ENCODE measurements at places on chromosomes 3 and 15.

GRCh38 chr15:90607361-90607760, 77.6 kb downstream of the CRTC3 start:
- no peak for DNase-seq

- DNase-seq: peak; percentile 59
Measured at GRCh38 chr3:100777271-100777670, 68.0 kb downstream of the TFG start.

- DNase-seq: no peak
Measured at GRCh38 chr3:50486219-50486888, 17.1 kb downstream of the CACNA2D2 start.

GRCh38 chr3:16907243-16907642, 22.5 kb downstream of the PLCL2 start:
- DNase-seq: no peak

DNA sequence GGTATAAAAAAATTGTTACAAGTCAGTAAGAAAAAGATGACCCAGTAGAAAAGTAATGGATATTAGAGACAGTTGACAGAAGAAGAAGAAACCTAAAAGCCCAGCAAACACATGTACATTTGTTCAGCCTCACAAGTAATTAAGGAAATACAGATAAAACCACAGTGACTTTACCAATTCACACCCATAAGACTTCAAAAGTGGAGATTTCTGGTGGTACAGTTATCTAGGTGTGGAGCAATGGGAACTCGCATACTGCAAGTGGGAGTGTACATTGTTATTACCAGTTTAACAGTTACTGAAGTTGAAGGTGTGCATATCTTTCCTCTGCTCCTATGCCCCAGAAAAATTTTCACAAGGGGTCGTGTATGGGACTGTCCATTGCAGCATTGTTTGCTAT, 18.1 kb upstream of the MAPKBP1 start:
- no peak for DNase-seq

GRCh38 chr3:59138966-59139365, 89.1 kb upstream of the CFAP20DC start:
- DNase-seq: no peak

DNA sequence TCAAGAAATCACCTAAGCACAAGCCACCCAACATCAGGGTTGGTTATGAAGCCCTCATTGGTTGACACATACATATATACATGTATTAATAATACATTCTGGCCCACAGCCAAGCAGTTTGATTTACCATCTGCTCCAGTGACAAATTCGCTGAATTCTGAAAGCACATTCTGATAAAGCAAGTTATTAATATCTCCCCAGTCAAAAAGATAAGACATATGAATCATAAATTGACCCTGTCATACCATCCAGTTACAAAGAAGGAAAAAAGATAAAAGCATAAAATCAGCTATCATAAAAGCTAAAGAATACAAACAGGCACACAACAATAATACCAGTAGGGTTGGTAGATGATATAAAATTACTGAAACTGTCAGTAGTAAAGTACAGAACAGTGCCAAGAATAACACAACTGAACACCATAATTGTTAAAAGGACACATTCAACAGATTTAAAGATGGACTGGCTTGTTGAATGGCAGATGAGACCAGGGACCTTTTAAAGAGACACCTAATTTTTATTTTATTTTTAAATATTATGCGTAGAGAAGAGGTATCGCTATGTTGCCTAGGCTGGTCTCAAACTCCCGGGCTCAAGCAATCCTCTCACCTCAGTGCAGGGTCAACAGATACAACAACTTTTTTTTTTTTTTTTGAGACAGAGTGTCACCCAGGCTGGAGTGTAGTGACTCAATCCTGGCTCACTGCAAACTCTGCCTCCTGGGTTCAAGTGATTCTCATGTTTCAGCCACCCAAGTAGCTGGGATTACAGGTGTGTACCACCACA, 7.7 kb downstream of the SNX4 start:
- no peak for DNase-seq

DNA sequence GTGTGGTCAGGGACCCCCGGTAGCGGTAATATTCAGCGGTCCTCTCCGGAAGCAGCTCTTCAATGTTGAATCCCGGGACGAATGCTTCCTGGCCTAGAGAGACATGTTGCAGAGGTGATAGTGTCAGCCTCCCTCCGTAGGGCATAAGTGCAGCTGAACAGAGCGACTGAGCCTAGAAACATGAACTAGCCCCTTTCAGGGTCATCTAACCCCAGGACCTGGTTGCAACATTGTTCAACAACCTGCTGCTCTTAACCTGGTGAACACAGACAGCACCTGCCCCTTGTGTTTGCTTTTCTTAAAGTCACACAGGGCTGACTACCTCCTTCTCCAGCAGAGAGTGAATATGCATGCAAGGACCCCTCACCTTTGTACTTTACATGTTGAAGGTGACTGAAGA, 41.3 kb downstream of the CA12 start:
- no peak for DNase-seq

GRCh38 chr3:5442786-5443138, 255.3 kb downstream of the EDEM1 start:
- DNase-seq: no peak

DNA sequence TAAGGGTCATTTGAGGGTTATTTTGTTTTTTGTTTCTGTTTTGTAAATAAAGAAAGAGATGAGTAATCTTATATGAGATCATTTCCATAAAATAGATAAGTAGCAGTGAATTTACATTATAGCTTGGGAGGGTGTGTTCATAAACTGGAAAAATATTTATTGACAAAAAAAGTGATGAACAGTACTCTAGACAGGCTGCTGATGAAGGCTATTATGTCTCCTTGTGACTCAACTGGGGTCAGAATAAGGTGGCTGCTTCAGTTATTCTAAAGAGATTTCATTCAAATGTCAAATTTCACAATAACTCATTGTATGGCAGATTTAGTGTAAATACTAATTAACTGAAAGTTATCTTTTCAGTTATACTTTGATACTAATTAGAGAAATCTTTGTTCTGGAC, 251.1 kb upstream of the CMC1 start:
- no peak for DNase-seq

DNA sequence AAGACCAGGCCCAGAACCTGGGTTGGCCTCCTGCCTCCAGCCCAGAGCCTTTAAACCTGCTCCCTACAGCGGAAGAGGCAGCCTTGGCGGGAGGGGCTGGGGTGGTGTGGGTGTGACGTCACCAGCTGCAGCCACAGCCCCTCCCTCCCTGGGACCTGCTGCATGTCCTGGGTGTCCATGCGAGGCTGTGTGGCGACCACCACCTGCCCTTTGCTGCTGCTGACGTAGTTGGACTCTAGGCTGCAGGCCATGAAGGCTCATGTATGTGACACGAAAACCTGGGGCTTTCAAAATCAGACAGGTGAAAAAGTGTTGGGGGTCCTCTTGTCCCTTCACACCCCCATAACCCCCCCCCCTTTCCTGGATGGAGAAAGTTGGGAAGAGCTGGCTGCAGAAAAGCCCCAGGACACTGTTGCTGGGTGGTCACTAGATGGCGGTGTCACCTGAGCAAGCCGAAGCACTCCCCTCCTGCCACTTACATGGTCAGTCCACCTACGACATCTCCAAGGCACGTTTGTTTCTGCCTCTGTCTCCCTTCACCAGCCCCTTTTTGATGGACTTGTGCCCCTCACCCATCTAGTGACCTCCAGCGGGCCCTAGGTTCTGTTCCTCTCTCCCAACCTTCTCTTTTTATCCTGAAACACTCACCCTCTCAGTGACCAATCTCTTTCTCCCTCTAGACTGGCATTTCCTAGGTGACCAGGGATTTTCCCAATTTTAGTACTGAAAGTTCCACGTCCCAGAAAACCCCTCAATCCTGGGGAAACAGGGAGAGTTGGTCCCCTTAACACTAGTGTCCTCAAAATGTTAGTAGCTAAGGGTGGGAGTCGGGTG, 35.2 kb downstream of the SLC6A20 start:
- DNase-seq: peak; percentile 1

DNA sequence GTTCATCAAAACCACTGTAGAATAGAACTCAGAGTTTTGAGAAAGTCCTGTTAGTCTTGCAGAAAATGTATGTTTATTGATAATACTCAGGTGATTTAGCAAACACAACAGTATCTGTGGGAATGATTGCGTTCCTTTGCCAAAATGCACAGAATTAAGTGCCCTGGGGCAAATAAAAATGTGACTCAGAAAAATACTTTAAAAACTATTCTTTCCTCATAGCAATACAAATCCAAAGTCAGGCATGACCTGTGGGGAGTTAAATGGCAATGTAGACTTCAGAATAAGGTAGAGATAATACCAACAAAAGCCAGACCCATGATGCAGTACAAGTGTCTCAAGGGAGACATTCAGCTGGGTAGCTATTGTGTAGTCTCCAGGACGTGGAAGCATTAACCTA, 72.3 kb upstream of the SNTN start:
- no peak for DNase-seq

DNA sequence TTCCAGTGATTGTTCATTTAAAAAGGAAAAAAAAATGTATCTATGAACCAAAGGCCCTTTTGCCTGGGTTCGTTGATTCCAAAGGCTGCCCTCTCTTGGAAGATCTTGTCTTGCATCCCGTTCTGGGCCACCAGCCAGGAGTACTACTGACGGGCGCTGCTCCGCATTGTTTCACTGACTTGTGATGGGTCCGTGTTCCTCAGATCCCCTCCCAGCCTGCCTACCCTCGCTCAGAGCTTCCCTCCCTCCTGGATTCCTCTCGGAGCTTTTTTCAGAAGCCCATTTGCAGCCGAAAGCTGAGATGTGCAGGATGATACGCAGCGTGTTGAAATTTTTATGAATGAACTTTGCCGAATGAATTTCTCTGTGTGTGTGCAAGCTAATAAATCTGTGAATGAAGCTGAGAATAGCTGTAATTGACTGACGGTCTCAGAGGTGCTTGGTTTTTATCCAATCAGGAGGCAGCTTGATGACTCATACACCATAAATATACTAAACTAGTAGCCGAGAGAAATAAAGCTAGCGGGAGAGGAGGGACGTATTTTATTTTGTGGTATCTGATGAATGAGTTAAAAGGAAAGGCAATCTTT, at the start of gene SHC4:
Gene SHC4 (minus strand): TSS at position 396 of the 590 bp plus-strand sequence. CDS start 904 bp downstream, outside the sequence.
- no peak for DNase-seq

DNA sequence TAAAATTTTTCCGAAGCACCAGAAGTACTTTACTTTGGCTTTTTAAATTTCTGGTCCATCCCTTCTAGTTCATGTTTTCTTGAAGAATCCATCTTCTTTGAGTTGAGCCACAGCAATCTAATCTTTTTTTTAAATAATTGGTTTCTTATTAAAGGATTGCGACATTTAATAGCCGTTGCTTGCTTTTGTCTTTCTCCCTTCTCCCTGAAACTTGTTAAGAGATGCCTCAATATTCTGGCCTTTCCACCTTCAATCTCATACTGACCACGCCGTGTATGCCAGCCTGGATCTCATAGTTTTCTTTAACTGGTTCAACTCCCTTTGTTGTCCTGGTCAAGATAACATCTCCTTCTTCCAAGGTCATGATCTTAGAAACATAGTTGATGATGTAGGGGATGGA, 18.4 kb upstream of the RPLP1 start:
- no peak for DNase-seq

DNA sequence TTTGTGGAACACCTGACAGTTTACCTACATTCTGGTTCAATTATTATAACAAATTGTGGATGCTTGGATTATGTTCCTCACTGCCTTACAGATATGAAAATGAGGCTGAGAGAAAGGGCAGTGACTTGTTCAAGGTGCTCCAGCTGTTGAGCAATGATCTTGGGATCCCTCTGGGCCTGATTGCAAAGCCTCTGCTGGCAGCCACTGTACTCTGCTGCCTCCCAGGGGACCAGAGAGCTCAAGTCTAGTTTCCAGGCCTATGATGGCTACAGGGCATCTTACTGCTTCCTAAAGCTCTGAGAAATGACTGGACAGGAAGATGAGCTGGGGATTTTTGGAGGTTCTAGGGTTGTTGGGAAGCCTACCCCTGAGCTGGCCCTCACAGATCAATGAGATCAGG, 2.3 kb upstream of the SHC4 start:
- no peak for DNase-seq

DNA sequence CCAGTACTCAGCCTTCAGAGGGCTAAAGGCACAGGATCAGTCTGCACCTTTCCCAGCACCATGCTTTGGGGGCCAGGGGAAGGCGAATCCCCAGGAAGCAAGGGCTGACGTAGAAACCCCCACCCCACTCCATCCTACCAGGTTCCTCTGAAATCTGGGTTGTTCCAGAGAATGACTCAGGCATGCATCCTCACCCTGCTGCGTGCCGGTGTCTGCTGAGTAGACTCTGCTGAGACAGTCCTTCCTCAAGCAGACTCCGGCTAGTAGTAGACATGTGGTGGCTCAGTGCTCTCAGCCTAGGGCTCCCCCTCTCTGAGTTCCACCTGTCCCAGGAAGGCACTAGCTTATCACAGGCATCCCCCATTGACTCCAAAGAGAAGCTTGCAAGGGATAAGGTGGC, 9.0 kb downstream of the TMEM43 start:
- no peak for DNase-seq

GRCh38 chr3:133535971-133536881, 37.3 kb upstream of the CDV3 start:
- peak; percentile 77 for DNase-seq

DNA sequence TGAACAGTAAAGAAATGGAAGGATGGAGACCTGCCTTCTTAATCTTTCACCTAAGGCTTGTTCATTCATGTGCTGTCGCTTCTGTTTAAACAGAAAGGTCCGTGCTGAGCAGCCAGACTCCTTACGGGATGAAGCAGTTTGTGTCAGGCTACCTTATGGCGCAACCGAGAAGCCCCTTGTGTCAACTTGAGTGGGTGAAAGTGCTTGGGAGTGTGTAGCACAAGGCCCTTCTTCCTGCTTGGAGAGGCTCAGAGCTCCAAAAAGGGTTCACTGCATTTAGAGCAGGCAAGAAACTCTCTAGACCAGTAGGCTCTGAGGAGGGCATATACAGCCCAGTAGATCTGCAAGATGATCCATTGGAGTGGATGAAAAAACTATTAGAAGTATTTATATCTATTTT, 16.0 kb downstream of the CAPN3 start:
- no peak for DNase-seq

- peak; percentile 96 for DNase-seq
Measured at GRCh38 chr15:70799667-70800450, 36.5 kb upstream of the UACA start.

- no peak for DNase-seq
Measured at GRCh38 chr3:9183011-9183410, 66.4 kb downstream of the SRGAP3 start.

DNA sequence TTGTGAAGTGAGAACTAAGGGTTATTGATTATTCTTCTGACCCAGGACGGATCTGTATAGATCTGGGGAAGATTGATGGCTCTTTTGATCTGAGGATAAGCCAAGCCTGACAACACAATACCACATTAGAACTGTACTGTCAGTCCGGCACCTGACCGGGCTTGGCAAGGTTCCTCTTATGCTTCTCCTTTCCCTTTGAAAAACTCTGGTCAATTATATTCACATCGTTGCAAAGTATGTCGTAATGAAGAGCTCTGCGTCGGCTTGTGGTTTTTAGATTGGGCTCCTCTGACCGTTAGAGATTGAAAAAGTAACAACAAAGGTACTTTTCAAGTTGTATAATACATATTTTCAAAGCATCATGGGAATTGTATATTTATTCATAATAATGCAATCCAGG, 389.8 kb downstream of the NR2F2 start:
- no peak for DNase-seq

DNA sequence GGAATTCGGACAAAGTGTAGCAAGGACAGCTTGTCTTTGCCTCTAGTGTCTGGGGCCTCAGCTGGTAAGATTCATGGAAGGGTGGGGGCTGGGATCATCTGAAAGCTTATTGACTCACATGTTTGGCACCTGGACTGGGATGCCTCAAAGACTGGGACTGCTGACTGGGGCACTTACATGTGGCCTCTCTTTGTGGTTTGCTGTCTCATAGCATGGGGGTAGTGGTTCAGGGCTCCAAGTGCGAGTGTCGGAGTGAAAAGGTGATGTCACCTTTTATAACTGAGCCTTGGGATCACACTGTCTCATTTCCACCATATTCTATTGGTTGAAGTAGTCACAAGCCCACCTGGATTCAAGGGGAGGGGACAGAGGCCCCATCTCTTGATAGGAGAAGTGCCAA, 6.8 kb downstream of the MFSD1 start:
- DNase-seq: peak; percentile 56

Measured in GM04503 (cell line).